ENCODE measurements at places on chromosomes 7 and 10.
A peak's percentile ranks its signal among the peaks of the same experiment; 100 is the strongest.

- DNase-seq: no peak
Measured at GRCh38 chr7:9091282-9091681, 657.9 kb downstream of the NXPH1 start.

DNA sequence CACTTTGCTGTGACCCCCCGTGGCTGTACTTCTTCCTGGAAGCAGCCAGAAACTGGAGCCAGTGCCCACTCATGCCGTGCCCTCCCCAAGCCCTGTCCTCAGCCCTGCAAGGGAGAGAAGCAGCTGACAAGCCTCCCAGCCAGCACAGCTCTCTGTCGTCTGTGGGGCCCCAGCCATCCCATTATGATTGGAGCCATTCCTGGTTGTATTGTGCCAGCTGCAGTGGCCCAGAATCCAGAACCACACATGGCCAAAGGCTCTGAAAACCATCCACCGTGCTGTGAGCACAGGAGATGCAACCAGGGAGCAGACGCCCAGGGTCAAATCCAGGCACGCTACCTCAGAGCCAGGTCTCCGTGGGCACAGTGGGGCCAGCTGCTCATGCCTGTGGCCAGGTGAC lies 18.7 kb downstream of the GRID2IP start:
- DNase-seq: no peak

DNA sequence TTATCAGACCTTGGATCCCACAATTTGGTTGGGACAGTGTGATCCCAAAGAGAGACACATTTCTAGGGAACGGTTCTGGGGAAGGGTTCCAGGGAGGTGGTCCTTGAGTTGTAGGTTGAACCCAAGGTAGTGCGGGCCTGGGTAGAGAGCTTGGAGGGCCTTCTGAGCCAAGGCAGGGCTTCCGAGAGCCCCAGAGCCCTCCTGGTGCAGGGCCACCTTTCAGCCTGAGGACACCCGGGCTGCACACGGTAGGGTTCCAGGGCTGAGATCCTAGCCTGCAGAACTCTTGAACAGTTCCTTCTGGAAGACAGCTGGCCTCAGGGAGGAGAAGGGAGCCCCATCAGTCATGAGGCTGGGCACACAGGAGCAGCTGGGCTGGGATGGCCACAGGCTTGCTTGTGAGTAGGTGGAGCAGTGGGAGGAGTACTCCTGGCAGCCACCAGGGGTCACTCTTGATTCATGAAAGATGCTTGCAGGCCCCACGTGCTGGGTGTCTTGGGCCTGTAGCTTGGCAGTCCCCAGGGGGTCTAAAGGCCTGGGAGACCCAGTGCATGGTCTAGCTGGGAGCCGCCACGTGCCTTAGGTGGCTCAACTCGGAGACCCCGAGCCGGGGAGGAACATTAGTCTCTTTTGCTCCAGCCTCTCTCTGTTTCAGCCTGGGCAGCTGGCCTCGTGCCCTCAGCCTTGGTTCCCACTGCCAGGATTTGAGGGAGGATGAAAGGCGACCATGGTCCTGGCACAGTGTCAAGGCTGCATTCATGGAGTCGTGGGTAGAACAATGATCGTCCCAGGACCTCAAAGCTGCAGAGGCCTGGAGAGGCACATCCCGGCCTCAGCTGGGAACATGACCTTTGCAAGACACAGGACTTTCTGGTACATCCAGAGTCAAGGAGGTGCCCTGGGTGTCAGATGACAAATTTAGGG lies 381.6 kb downstream of the TYW1 start:
- peak; percentile 67 for DNase-seq

GRCh38 chr7:45219130-45219529 lies 61.5 kb downstream of the RAMP3 start:
- DNase-seq: no peak

DNA sequence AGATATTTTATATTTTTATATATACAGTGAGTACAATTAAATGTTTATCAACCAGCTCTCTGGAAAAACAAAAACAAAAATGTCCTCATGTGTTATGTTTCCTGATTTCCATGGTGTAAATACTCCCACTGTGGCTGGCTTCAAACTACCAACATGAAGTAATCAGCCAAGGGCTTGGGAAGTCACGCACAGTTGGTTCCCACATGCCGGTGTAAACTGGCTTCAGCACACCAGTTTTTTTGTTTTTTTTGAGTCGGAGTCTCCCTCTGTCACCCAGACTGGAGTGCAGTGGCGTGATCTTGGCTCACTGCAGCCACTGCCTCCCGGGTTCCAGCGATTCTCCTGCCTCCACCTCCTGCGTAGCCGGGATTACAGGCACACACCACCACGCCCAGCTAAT lies 11.8 kb downstream of the OSBPL3 start:
- no peak for DNase-seq

Measured in chondrocyte (in vitro differentiated cells).